ENCODE measurements at places on chromosomes 13 and 19.

DNA sequence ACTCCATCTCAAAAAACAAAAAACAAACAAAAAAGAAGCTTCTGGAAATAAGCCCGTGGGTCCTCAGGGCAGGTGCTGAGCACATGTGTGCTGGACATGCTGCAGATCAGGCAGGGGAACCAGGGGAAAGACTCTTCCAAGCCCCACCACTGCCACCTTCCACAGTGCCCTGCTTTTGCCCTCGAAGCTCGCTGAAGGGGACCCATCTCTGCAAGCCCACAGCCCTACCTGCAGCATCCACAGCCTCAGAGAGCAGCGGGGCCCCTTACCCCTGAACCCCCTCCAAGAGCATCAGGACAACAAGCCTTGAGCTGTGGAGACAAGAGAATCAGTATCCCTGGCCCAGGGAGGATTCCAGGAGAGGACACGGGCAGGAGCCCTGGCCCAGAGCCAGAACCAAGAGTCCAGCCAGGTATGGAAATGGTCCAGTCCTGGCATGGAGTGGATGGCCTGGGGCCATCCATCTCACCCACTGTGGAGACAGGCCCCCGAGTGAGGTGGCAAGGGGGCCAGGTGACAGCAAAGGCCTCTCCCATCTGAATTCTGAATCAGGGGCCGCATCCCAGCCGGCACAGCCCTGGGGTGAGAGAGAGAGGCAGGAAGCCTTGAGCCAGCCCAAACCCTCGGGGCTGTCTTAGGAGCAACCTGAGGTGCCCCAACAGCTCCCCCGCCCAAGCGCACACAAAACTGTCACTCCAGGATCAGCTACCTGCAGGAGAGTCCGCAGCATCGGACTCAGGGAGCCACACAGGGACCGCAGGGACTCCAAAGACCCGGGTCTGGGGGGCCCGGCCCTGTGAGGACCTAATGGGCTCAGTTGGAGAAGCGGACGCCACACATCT lies 51.8 kb upstream of the TPM4 start:
- DNase-seq, result no peak

GRCh38 chr19:46081928-46082727 lies 41.3 kb upstream of the IGFL4 start:
- DNase-seq, result no peak

DNA sequence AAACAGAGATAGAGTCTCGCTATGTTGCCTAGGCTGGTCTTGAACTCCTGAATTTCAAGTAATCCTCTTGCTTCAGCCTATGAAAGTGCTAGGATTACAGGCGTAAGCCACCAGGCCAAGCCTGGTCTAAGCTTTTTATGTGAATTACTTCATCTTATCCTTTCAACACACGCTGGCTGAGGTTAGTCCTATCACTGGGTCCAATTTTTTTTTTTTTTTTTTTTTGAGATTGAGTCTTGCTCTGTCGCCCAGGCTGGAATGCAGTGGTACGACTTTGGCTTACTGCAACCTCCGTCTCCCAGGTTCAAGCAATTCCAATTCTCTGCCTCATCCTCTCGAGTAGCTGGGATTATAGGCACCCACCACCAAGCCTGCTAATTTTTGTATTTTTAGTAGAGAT lies 10.4 kb downstream of the MYO1F start:
- no peak for DNase-seq

- no peak for DNase-seq
Measured at GRCh38 chr13:19836472-19836871, 27.0 kb downstream of the ZMYM5 start.

DNA sequence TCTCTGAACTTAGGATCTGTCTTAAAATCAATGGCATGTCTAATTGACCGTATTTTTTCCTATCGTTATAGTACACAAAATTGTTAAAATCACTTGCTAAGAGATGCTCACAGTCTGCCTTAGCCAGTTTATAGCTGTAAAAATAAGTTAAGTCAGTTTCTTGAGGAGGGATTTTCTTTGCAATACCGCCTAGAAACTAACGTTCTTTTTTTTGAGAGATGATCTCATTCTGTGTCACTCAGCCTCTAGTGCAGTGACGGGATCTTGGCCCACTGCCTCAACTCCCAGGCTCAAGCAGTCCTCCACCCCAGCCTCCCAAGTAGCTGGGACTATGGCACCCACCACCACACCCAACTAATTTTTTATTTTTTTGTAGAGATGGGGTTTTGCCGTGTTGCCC lies 4.4 kb downstream of the CKAP2 start:
- DNase-seq, result no peak

- DNase-seq, result no peak
Measured at GRCh38 chr13:98039261-98039660, 85.8 kb downstream of the IPO5 start.

DNA sequence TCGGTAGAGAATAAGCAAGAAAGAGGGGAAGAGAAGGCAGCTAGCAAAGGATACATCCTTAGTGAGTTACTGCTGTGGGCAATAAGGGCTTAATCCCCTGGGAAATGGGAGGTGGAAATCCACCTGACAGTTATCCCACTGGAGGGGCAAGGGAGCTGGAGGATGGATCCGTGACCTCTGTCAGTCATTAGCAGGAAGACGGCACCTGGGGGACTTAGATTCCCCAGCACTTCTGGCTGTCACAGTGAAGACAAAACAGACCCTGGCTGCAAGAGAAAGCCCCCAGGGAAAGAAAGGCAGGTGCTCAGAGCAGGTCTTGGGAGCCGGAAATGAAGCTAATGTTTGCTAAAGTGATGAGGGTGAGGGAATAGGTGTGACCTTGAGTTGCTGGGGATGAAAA lies 70.4 kb upstream of the MRI1 start:
- no peak for DNase-seq

- no peak for DNase-seq
Measured at GRCh38 chr13:21971662-21972621, 301.1 kb downstream of the FGF9 start.

GRCh38 chr13:60335531-60335930 lies 61.5 kb upstream of the TDRD3 start:
- no peak for DNase-seq

DNA sequence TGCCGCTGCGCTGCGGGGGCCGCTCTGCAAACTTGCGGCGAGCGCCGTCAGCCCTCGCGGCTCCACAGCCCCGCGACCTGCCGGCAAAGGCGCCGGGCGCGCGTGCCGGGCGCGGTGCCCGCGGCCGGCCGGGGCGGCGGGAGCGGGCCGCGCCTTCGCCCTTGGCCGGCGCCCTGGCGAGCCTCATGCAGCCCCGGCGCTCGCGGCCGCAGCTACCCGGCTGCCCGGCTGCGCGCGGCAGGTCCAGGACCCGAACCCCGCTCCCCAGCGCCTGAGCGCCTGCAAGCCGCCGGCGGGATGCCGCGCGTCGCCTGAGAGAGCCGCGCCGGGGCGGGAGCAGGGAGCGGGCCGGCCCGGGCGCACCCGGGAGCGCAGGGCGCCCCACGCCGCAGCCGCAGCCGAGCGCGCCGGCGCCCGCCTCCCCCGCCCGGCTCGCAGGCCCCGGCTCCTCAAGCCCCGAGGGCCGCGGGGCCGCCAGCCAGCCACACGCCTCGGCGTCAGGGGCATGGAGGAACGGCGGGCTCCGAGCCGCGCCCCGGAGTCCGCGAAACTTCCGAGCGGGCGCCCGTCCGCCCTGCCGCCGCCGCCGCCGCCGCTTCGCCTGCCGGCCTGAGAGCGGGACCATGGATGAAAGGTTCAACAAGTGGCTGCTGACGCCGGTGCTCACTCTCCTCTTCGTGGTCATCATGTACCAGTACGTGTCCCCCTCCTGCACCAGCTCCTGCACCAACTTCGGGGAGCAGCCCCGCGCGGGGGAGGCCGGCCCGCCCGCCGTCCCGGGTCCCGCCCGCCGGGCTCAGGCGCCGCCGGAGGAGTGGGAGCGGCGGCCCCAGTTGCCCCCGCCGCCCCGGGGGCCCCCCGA lies 564 bp downstream of the HS6ST3 start:
- DNase-seq, result no peak

- no peak for DNase-seq
Measured at GRCh38 chr19:29547361-29547960, 21.7 kb downstream of the VSTM2B start.

- DNase-seq, result no peak
Measured at GRCh38 chr19:50646074-50646807, 3.0 kb upstream of the C19orf81 start.

DNA sequence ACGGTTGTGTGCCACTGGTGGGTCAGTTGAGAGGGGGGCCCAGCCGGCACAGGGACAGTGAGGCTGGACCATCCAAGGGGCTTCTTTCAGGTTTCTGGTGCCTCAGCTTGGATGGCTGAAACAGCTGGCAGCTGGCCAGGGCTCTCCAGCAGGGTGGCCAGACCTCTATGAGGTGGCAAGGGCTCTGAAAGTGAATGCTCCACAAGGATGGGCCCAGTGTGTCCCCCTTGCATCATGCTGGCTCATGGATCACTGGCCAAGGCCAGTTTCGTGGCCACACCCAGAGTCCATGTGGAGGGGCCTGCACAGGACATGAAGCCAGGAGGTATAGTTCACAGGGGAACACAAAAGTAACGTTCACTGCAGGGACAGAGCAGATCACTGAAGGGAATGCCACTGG lies 49.6 kb downstream of the CDADC1 start:
- DNase-seq, result no peak

DNA sequence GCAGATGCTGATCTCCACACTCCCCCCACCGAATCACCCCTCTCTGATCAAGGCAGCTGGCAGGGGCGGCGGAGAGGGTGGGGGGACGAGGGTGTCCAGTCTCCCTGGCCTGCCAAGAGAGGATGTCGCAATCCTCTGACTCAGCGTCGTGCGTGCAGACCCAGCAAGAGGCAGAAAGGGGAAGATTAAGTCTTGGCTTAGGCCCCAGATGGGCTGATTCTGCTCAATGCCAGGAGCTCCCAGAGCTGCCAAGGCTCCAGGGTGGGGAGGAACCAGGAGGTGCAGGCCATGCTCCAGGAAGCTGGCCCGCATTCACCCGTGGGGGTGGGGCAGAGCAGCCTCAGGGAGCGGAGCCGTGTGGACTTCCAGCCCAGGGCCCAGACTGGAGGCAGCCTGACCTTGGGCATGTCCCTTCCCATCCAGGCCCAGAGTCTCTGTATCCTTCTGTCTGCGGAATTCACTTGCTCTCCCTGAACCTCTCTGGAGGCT lies 6.6 kb upstream of the BCL3 start:
- DNase-seq, result no peak

DNA sequence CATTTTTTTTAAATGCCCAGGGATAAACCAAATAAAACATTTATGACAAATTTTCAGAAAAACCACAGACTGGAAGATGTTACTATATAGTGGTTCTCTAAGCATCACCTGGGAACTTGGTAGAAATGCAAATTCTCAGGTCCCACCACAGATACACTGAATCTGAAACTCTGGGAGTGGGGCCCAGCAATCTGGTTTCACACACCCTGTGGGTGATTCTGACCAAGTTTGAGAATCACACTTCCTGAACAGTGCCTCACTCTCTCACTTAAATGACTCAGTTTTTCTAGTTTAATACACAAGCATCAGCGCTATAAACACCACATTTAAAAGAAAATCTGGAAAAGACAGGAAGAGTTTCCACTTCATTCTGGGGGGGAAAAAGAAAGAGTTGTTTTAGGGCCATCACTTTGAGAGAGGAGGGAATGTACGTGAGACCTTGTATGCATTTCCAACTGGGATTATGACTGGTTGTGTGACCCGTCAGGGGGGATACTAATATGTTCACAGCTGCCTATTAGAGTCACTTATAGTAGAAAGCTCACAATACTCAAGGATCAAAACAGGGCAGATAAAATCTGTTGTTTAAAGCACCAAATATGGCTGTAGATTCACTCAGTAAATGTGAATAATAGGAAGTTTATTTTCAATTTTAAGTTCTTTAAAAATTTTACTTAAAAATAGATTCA lies 567.7 kb downstream of the GPC6 start:
- DNase-seq, result no peak

GRCh38 chr13:99757756-99758459 lies 213.7 kb downstream of the ZIC5 start:
- no peak for DNase-seq

DNA sequence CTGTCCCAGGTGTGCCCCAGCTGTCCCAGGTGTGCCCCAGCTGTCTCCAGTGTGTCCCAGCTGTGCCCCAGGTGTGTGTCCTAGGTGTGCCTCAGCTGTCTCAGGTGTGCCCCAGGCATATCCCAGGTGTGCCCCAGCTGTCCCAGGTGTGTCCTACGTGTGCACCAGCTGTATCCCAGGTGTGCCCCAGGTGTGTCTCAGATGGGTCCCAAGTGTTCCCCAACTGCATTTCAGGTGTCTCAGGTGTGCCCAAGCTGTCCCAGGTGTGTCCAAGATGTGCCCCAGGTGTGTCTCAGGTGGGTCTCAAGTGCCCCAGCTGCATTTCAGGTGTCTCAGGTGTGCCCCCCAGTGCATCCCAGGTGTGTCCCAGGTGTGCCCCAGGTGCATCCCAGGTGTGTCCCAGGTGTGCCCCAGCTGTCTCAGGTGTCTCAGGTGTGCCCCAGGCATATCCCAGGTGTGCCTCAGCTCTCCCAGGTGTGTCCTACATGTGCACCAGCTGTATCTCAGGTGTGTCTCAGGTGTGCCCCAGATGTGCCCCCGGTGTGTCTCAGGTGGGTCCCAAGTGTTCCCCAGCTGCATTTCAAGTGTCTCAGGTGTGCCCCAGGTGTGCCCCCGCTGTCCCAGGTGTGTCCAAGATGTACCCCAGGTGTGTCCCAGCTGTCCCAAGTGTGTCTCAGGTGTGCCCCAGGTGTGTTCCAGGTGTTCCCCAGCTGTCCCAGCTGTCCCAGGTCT lies 1.3 kb upstream of the GRK1 start:
- DNase-seq, result no peak

DNA sequence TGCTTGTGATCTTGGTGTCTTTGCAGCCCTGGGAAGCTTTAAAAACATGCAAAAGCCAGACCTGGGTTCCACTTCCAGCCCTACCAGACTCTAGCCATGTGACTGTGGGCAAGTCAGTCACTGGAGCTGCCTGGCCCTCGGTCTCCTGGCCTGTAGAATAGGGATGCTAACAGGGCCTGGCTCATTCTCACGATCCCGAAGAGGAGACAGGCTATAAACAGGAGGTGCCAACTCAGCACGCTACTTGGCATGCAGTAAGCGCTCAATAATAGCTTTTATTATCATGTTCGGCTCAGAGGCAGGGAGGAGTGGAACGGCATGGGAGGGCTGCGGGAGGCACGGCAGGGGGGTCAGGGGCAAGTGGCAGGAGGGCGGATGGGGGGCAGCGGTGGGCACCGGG lies 1.7 kb downstream of the CTXN1 start:
- DNase-seq, result no peak

DNA sequence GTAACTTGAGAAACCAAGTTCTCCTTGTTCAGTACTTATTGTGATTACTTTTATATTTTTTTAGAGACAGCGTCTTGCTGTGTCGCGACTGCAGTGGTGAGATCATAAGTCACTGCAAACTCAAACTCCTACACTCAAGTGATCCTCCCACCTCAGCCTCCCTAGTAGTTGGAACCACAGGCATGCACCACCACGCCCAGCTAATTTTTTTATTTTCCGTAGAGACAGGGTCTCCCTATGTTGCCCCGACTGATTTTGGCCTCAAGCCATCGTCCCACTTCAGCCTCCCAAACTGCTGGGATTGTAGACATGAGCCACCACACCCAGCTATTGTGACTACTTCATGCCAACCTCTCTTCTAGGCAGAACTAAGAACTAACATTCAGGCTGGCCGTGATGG lies 8.3 kb downstream of the C19orf53 start:
- DNase-seq, result no peak

- DNase-seq, result no peak
Measured at GRCh38 chr13:96769874-96770273, 224.4 kb downstream of the OXGR1 start.

GRCh38 chr13:23778002-23778652 lies 111.1 kb downstream of the MIPEP start:
- DNase-seq, result no peak

All from stimulated activated CD4-positive, alpha-beta T cell treated with anti-CD3 and anti-CD28 coated beads, Interleukin-1b, Interleukin-23, amount 100 ng/mL, for 1 hour (primary cell).